ENCODE measurements at places on chromosomes 6 and 20.
A peak's percentile ranks its signal among the peaks of the same experiment; 100 is the strongest.

- no peak for DNase-seq
Measured at GRCh38 chr20:32896521-32897280, 38.0 kb downstream of the EFCAB8 start.

- DNase-seq, result no peak
Measured at GRCh38 chr6:107230448-107230847, 115.1 kb upstream of the BEND3 start.

DNA sequence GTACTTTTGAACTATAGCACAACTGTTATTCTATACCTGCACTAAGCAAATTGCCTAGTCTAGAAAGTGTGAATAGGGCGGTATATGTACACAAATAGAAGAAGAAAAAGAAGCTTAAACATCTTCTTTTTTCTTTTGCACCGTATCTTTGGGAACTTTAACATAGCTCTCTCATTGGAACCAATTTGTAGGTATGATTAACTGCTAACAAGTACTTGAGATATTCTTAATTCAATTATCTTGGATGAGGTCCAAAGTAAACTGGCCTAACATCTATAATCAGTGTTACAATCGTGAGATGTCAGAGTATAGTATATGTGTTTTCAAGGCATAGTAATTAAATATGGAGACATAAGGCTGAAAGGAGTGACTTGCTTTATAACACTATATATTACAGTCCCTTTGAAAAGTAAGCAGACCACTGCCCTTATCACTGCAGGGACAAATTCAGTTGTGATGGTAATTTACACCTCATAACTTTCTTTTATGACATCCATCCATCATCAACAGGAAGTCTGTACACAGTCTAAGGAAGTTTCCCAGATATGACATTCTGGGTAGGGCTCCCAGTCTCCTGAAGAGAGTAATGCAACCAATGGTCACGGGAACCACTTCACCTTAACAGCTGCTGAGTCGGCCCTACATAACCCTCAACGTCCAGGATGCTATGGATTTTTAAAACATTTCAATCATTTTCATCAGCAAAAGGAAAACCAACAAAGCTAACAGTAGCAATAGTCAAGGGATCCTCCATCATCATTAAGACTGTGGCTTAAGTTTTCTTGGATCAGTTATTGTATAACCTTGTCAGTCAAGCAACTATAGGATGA lies 37.6 kb downstream of the NKAIN2 start:
- no peak for DNase-seq

DNA sequence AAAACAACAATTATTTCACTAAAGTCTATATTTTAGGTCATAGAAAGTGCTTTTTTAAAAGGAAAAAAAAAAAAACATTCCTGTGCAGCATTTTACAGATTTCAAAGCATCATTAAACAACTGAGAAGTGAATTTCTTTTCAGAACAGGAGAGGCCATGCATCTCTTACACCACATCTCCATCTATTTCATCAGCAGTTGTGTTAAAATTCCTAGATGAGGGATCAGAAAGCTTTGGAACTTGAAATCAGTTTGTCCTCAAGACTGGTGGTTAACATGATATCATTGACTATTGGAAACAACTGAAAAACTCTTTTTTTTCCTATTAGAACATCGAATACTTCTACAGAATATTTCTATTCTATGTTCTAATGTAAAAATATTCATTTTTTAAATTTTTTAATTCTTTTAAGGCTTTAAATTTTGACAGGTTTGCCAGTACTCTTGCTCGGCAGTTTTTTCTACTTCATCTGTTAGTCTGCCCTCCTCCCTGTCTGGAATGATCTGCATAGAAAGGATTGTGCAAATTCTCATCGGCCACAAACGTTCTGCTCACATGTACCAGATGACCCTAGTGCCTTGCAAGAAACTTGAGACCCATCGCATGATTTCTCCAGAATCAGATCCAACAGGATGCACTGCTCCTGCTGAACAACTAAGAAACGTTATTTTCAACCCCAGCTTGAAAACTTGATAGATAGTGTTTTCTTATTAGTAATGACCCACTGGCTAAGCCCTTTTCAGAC lies 411.0 kb upstream of the AGPAT4 start:
- DNase-seq, result no peak

DNA sequence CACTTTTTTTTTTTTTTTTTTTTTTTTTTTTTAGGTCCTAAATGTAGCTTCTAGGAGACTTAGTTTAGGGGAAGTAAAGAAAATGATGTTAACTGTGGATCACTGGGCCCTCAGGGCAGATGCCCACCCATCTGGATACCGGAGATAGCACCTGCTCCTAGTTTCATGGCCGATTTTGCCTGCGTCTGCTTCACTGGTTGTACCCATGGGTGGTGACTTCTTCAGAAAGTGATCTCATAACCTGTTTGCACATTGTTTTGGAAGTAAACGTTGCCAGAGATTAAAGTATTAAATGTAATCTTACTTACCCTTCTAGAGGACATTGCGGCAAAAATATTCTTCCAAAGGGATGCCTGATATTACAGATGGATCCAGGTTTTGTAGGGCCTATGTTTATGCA lies 79.8 kb upstream of the SGK1 start:
- no peak for DNase-seq

DNA sequence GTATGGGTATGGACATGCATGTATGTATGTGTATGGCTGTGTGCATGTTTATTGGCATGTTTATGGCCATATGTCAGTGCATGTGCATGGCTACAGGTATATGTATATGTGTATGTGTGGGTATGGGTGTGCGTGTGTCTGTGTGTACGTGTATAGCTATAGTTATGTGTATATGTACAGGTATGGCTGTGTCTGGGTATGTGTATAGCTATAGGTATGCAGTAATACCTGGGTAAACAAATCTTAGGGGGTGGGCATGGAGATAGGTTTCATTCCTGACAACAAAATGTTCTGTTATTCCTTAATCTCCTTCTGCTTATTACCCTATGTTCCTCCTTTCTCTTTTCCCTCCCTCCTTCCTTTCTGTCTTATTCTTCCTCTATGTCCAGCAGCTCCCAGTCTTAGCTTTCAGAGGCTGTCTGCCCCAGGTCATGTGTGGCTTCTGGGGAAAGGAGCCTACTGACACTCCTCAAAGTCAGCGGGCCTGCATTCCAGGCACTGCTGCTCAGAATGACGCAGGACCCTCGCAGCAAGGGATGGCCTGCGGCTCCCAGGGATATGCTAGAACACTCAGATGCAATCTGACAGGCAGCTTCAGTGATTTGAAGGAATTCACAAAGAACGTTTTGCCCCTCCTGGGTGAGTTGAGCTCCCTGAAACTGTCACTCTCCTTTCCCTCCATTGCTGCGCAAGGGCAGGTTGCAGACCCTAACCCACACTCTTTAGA lies 139.3 kb upstream of the PHACTR1 start:
- DNase-seq, result no peak

- DNase-seq, result no peak
Measured at GRCh38 chr6:163668061-163668426, 253.5 kb downstream of the QKI start.

DNA sequence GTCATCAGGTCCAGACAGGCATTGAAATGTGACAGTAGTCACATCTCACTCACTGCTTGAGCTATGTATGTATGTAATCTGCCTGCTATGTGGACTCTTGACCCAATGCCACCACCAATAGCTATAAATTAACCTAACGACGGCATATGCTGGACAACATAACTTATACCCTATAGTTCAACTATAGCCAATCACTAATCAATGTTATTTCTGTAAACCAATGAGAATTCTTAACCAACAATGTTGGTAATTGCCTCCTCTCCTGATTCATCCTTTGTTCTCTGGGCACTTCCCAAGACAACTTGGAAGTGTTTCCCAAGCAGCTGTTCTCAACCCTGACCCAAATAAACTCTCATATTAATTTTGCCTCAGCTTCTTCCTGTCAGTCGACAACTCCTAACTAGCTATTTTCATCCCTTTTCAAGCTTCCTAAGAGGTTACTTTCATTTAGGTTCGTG lies 24.1 kb upstream of the SERPINB1 start:
- DNase-seq, result no peak

DNA sequence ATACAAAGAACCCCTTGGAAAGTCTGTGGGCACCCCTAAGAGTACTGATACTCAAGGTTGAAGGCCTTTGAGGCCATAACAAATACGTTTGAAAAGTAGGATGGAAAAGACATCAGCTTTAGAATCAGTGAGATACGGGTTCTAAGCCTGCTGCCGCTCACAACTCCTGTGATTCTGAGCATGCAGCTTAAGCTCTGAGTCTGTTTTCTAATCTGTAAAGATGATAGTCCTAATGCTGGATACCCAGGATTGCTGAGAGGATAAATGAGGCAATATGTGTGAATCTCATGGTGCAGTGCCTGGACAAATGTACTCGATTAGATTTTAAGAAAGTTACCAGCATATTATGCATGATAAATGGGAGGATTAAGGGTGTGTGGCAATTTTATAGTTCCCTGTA lies 321.0 kb upstream of the HSF2 start:
- DNase-seq, result no peak

GRCh38 chr20:51365670-51366069 lies 176.8 kb downstream of the NFATC2 start:
- no peak for DNase-seq

- DNase-seq, result no peak
Measured at GRCh38 chr6:79789896-79790295, 157.5 kb downstream of the ELOVL4 start.

- no peak for DNase-seq
Measured at GRCh38 chr6:163529605-163530004, 115.1 kb downstream of the QKI start.

- DNase-seq, result no peak
Measured at GRCh38 chr20:35902545-35902941, 51.8 kb downstream of the SCAND1 start.

GRCh38 chr6:93915961-93916360 lies 496.6 kb upstream of the EPHA7 start:
- no peak for DNase-seq

DNA sequence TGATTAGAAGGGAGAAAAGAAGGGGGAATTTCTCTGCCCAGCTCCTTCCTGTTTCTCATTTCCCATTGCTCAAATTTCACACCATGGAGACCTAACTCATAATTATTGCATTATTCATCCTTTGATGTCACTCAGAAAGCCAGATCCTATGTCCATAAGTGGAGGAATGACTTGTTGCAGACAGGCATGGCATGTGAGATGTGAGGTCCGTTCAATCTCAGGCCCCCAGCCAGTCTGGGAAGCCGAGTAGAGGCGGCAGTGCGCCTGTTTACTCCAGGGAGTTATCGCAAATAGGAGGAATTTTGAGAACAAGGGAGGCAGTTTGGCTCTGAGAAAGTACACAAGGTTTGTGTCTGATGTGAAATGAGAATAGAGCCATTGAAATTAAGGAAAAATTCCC lies 26.9 kb upstream of the MOCS1 start:
- DNase-seq, result no peak

- DNase-seq, result no peak
Measured at GRCh38 chr20:3121271-3121911, 36.9 kb upstream of the AVP start.

- no peak for DNase-seq
Measured at GRCh38 chr6:53523511-53524454, 21.1 kb downstream of the GCLC start.

GRCh38 chr20:61299618-61300017 lies 47.6 kb downstream of the CDH4 start:
- DNase-seq, result no peak

DNA sequence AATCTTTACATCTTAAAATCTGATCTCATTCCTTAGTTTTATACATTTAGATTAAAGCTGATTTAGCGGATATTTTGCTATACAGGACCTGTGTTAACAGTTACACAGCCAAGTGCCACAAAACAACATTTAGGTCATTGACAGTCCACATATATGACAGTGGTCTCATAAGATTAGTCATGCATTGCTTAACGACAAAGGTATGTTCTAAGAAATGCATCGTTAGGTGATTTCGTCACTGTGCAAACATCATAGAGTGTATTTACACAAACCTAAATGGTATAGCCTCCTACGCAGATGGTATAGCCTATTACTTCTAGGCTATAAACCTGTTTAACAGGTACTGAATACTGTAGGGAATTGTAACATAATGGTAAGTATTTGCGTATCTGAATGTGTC lies 21.6 kb downstream of the ADGRG6 start:
- DNase-seq, result no peak

DNA sequence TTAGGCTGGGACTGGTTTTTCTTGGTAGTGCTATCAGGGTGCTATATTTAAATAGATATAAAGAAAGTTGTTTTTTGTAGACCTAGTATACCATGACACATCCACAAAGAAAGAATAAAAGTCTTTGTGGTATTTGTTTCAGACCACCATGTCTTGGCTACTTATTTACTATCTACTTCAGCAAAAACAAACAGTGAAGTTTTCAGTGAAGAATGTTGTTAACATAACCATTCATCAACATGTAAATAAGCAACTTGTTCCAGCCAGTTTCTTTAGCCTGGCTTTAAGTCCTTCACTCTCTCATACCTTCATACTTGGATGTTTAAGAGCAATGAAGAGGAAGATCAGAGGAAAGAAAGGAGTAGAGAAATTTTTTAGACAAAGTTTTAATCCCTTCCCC lies 624.1 kb downstream of the CD109 start:
- DNase-seq, result no peak

DNA sequence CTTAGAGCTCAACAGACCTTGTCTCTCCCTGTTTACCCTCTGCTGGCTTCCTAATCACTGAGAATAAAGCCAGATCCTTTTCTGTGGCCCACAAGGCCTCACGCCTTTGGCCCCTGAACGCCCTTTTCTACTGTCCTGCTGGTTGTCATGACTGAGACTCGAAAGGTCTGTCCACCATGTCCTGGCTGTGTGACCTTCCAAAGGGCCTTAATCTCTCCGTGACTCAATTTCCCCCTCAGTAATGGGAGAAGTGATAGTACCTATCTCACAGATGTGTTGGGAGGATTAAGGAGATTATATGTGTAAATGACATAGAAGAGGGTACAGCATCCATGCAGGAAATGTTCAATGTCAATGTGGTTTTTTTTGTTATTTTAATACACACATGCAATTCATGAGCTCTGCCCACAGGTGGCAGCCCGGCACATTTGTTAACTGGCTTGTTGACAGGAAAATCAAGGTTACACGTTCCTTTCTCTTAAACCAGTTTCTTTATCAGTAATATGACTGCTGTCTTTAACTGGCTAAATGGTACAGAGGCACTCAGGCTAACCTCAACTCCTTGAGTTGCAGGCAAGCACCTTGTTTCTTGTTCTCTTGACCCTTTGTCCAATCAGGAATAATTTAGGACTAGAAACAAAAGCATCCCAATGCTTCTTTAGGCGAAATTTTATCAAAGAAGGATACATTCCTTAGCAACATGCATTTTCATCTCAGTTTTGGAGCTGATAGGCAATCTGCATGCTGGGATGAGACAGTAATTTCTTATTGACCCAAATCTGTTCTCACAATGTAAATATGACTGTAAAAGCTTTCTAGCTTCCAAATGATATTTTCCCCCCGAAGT lies 16.6 kb downstream of the SLC22A1 start:
- peak; percentile 24 for DNase-seq

GRCh38 chr6:145491126-145491525 lies 244.2 kb downstream of the EPM2A start:
- no peak for DNase-seq
